ENCODE measurements at places on chromosomes 7 and 10.

DNA sequence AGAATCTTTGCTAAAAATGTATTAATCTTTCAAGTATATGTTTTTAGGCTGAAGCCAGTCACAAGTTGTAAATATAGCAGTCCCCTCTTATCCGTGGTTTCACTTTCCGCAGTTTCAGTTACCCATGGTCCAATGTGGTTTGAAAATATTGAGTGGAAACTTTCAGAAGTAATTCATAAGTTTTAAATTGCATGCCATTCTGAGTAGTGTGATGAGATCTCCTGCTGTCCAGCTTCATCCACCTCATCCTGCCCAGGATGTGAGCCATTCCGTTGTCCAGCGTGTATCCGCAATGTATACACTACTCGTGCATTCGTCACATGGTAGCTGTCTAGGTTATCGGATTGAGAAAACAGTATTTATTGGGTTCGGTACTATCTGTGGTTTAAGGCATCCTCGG, 12.2 kb downstream of the PDCD4 start:
- DNase-seq: no peak

DNA sequence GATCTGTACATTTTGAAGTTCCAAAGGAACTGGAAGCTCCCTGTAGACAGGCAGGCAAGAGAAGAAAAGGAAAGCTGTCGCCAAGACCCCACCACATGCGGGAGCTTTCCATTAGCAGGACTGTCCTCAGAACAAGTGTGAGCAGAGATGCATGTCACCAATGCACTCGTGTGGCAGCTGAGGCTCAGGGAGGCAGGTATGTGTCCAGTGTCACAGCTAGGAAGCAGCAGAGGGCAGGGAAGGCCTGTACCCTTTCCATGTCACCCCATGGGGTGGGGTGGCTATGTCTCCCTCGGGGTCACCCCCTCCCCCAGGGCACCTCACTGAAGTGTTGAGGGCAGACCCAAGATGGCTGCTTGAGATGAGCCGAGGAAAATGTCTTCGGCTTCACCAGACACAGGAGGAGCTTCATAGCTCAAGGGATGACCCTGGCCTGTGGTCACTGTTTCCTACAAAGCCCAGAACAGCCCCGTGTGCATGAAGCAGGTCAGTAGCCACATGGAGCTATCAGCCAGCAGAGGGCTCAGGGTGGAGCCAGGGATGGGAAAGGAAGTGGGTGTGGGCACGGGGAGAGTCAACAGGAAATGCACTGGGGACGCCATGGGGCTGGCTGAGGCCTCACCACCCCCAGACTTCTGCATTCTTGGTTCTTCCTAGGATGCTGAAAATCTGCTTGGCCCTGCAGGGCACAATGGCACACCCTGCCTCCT, 96.6 kb downstream of the FAM53B start:
- DNase-seq: no peak

DNA sequence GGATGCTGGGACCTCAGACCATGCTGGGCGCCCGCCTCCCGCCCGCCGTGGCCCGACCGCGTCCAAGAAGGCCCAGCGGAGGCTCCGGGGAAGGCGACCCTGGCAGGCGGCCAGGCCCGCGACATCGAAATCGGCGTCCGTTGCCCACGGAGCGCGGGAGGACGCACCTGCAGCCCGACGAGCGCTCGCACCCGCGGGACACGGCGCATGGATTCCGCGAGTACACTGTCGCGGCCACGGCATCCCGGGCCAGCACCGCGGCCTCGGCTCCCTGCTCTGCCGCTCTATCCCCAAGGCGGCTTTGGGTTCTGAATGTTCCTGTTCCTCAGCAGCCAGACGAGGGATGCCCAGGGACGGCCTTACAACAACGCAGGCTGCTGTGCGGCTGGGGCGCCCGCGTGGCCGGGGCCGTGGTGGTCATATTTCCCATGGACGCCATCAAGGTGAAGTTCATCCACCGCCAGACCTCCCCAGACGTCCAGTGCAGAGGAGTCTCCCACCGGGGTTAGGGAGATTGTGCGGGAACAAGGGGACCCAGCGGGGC, 67.5 kb upstream of the ZNF722 start:
- no peak for DNase-seq

- no peak for DNase-seq
These were observed 115.7 kb downstream of the TPK1 start for GRCh38 chr7:144720149-144720548.

GRCh38 chr10:43671659-43672531, 23.2 kb upstream of the ZNF32 start:
- peak; percentile 14 for DNase-seq

DNA sequence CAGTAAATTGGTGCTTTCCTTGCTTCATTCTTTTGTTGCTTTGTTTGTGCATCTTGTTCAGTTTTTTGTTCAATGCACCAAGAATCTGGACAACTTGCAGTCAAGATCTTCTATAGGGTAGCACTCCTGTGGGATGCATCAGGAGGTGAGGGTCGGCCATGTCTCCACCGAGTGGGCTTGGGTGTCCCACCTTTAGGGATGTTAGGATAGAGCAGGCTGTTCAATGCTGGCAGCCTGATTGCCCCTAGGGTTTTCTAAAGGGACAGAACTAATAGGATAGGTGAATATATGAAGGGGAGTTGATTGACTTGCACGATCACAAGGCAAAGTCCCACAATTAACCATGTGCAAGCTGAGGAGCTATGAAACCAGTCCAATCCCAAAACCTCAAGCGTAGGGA, 109.9 kb downstream of the GLRX3 start:
- no peak for DNase-seq
